Fibroblast of skin of right biceps (primary cell): ENCODE measurements at places on chromosomes 1 and 21.

GRCh38 chr1:204115116-204115515, 36.7 kb downstream of the ETNK2 start:
- DNase-seq: no peak

- DNase-seq: no peak
Measured at GRCh38 chr1:155126556-155127104, 1.0 kb upstream of the EFNA1 start.

DNA sequence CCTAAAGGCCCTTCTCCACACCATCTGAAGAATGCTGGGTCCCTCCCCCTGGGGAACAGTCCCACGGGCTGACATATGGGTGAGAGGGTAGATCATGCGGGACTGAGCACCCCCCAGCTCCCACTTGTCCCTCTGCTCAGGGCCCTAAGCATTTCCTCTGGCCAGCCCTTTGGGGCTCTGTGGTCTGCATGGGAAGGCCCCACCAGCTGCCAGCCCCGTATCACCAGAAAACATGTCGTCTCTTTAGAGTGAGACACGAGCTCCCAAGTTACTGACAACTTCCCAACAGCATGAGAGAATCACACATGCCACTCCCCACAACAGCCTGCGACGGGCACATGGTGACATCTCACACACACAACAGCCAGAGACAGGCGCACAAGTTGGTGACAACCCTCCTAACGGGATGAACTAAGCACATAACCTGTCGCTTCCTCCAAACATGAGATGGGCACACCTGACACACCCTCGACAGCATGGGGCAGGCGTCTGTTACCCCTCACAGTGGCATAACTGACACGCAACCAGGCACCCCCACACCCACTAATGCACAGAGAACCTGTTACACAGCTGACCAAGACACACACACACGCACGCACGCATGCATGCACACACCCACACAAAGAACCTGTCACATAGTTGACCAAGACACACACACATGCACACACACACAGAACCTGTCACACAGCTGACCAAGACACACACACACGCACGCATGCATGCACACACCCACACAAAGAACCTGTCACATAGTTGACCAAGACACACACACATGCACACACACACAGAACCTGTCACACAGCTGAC, 41.2 kb downstream of the AHDC1 start:
- DNase-seq: no peak

DNA sequence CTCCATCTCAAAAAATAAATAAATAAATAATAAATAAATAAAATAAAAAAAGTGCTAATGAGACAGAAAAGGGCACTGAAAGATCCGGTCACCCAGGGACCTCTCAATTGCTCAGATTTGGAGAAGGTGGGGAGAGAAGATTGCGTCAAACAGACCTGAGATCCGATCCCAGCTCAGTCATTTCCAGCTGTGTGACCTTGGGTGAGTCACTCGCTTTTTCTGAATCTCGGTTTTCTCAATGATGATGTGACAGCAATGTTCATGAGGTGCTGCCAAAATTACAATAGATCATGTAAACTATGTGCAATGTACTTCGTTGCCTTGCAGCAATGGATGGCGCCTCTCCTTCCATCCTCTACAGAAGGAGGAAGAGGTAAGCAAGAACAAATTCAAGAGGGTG, 11.1 kb upstream of the MEF2D start:
- DNase-seq: peak; percentile 53

GRCh38 chr1:176609556-176610408, 146.8 kb downstream of the PAPPA2 start:
- peak; percentile 72 for DNase-seq

GRCh38 chr1:243281672-243282071, 25.8 kb downstream of the SDCCAG8 start:
- no peak for DNase-seq

DNA sequence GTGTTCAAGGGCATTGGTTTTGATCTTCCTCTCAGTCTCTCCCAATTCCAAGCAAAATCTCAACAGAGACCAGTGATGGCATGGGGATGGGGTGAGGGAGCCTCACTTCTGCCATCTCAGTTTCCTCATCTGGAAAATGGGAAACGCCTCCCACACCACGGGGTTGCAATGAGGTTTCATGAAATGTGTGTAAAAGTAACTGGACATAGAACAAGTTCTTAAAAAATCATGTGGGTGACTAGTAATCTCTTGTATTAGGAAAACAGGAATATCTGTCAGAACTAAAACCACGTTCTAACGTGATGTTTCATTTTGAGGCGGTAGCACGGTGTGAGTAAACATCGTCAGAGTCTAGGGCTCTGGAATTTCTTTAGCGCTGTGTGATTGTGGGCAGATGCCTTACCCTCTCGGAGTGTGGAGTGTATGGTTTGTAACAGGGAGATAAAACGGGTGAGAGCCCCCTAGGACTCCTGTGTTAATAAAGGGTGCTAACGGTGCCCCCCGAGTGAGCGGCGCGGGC, 55.5 kb upstream of the DNAJC6 start:
- no peak for DNase-seq

- no peak for DNase-seq
Measured at GRCh38 chr1:39759436-39759726, 11.8 kb downstream of the OXCT2 start.

DNA sequence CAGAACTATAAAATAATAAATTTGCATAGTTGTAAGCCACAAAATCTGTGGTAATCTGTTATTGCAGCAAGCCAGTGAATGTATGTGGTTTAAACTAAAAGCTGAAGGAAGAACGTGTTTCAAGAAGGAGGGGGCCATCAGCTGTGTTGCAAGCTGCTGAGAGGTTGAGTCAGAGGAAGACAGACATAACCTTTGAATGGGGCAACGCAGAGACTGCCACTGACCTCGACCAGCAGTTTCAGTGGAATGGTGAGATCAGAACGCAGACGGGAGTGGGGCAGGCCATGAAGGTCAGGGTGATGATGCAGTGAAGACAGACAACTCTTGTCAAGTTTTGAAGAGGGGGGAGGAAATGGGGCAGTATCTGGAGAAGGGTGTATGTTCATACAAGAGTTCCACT, 23.2 kb upstream of the QSOX1 start:
- peak; percentile 86 for DNase-seq

DNA sequence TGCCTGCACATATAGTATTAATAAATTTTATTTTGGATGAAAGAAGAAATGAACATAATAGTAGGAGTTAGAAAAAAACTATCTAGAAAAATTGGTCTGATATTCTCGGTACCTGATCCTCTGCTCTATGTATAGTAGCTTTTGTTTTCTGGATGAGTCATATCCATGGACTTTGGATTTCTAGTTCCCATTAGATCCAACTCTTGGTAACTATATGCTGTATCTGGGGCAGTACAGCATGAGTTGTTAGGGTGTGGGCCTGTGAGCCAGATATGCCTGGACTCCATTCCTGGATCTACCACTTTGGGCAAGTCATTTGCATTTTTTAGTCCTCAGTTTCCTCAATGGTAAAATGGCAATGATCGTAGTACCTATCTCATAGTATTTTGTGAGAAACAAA, 372.2 kb upstream of the PKN2 start:
- DNase-seq: no peak

GRCh38 chr1:245585252-245585959, 430.6 kb downstream of the KIF26B start:
- DNase-seq: peak; percentile 91

DNA sequence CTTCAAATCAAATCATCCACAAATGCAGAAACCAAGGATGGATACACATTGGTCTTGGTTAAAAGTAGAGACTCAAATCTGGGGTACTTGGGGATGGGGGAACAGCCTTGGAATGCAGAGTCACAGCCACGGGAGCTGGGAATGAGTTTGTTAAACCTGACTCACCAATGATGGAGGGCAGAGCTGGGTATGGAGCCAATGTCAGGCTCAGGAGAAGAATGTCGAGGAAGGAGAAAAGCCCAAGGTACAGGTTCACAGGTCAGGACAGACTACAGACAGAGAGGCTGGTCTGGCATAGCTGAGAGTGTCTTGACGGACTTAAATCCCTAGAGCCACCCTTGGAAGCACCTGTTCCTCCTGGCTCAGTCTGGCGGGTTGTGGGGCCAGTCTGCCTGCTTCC, 237.6 kb downstream of the NTNG1 start:
- DNase-seq: no peak

DNA sequence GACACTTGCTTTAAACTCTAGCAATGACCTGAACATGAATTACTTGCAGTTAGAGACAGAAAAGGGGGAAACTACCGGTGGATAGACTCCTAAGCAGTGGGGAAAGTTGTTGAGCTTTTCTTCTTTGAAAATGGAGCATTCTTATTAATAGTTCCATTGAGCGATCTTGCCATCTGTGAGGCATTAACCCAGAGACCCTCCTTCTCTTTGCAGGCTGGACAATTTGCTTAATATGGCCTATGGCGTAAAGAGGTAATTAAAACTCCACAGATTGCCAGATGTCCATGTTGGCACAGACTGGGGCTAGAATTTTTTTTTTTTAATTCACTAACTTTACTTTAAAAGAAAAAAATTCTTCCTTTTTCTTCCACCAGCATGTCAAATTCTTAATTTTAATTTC, 88.5 kb downstream of the ELAVL4 start:
- no peak for DNase-seq

DNA sequence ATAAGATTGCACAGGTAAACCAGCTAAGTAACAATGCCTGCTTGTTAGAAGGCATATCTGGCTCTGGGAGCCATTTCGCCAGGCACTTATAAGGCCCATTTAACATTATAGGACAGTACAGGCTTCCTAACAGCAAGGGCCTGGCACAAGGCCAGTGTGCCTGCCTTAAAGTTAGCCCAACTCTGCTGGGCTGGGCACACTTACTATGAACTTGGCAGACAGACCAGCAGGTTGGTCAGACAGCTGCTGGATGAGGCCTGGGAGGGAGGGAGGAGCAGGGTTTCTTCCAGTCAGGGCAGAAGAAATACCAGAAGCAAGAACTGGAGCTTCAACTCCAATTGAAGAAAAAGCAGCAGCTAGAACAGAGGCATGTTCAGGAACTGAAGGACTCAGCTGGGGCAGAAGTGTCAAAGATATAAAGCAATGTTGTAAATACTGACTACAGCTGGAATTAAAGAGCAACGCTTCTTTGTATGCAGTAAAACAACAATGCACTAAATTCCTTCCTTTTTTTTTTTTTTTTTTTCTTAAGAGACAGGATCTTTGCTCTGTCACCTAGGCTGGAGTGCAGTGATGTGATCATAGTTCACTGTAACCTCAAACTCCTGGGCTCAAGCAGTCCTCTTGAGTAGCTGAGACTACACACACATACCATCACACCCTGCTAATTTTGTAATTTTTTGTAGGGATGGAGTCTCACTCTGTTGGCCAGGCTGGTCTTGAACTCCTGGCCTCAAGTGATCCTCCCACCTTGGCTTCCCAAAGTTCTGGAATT, 4.9 kb downstream of the CACHD1 start:
- no peak for DNase-seq

- no peak for DNase-seq
Measured at GRCh38 chr1:89877756-89878155, 56.9 kb downstream of the LRRC8D start.

- peak; percentile 21 for DNase-seq
Measured at GRCh38 chr1:169318536-169319244, 48.9 kb downstream of the NME7 start.

DNA sequence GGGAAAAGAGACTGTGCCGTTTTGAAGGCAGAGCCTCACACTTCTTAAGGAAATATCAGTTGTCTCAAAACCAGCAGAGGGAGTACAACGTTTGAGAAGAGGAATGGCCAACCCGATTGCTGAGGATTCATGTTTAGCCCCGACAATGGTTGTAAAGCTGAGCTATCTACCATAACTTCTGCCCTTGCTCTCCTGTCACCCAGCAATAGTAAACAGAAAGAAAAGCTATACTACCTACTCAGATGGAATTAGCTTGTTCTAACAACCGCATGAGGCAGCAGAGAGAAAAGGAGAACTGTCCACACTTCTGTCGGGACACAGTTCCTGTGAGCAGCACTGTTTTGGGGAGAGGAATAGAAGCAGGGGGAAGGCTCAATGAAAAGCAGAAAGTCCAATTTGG, 91.2 kb downstream of the SLC45A1 start:
- peak; percentile 79 for DNase-seq

DNA sequence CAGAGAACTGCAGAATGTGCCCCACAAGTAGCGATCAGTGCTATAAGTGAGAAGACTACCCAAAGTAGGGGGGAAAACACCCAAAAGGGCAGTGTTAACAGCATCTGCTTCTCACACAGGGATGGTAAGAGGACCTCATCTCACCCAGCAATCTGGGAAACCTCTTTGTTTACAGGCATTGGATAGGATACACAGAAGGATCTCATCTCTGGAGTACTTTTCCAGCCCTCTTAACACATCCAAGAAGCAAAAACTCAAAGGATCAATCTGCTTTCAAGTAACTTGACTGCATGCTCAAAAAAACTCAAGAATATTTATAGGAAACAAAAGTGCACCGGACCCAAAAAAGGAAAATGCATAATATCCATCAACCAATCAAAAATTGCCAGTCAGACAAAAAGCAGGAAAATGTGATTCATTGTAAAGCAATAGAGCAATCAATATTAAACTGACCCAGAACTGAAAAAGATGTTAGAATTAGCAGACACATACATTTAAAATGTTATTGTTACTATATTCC, 311.0 kb upstream of the CXADR start:
- no peak for DNase-seq

DNA sequence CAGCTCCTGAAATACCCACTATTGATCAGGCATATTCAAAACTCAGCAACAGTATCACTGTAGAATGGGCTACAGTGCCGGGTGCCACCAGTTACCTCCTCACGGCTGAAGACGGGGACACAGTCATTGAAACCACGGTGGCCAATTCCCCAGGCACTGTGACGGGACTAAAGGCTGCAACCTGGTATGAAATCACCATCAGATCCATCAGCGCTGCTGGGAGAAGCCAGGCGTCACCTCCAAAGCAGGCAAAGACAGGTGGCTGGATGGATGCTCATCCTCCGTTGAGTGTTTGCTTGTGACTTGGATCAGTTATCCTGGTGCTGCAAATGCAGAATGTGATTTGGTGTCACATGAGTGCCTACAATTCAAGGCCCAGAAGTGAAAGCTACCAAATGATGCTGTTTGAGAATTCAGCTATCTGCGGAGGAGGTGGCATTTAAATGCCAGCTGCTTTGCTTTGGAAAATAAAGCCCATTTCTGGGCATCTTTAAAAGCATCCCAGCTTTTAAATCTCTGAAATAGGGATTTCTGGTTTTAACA, 5.1 kb downstream of the FNDC7 start:
- no peak for DNase-seq

DNA sequence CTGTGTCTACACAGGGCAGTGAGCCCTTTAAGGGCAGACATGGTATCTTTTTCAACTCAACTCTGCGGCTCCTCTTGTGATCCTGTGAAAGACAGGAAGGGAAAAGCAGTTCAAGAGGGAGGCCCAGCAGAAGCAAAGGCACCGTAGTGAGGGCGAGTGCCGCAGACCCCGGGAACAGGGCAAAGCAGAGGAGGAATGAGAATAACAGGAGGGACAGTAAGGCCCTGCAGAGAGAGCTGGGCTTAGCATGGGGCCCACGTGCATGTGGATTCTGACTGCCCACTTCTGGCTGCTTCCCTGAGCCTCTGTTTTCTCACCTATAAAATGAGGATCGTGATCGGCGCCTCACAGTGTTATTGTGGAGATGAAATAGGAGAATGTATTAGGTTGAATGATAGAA, 409.3 kb downstream of the PTPRU start:
- no peak for DNase-seq
